ENCODE measurements at places on chromosomes 5 and 9.

- no peak for DNase-seq
Measured at GRCh38 chr9:136902259-136902821, 16.0 kb downstream of the TRAF2 start.

GRCh38 chr5:158875272-158875679, 224.4 kb downstream of the EBF1 start:
- no peak for DNase-seq

GRCh38 chr9:22037954-22038690, 29.0 kb upstream of the CDKN2B start:
- DNase-seq: no peak

DNA sequence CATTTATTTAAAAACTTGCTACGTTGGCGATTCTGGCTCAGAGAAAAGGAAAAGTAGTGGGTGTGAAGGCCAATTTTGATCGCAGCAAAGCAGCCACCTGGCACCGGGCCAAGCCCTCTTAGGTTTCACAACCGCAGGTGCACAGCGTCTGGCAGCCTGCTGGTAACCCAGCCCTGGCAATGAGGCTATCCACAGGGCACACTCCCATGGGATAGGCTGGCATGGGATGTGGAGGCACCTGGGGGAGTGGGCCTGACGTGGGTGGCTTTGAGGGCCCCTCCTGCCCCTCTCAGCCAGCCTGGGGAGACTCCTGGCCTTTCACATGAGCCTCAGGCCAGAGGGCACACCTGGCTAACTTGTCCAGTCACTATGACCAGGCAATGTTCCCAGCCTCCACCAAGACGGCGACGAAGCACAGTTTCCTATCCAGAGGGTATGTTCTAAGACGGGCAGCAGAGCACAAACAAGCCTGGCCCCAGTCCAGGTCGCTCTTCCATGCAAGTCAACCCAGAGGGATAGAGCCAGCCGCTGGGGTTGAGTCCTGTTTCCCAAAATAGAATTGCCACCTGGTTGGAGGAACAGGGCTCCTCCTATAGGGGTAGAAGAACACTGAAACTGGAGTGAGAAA, 19.0 kb downstream of the CMBL start:
- no peak for DNase-seq

- DNase-seq: no peak
Measured at GRCh38 chr9:98383758-98384157, 128.3 kb upstream of the TBC1D2 start.

DNA sequence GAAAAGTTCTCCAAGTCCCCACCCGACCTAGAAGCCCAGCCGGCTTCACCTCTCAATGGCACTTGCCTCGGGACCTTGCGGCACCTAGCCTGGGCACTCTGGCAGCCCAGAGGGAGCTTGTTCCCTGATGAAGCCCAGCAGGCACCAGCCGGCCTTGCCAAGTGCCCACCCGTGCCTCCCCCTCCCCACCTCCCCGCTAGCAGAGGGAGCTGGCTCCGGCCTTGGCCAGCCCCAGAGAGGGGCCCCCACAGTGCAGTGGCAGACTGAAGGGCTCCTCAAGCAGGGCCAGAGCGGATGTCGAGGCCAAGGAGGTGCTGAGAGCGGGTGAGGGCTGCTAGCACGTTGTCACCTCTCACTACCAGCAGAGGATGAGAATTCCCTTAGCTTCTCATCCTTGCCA, 37.6 kb upstream of the CAVIN4 start:
- no peak for DNase-seq

GRCh38 chr9:21443849-21444625, 3.8 kb downstream of the IFNA1 start:
- DNase-seq: no peak

- no peak for DNase-seq
Measured at GRCh38 chr5:121706686-121707085, 145.0 kb upstream of the FTMT start.

DNA sequence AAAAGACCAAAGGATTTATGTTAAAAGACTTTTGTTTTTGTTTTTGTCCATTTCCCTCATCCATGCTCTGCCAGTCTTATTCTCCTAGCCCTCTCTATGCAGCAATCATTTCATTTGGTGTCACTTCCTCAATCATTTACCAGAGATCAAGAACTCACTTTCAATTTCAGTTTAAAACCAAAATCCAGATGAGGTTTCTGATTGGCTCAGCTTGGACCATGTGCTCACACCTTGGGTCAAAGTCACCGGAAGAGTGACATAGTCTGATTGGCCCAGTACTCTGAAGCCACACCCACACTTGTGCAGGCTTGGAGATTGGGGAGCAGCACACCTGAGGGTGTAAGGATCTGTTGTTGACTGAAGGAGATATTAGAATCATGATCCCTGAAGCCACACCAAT, 79.6 kb downstream of the TLR4 start:
- DNase-seq: no peak

- DNase-seq: no peak
Measured at GRCh38 chr9:136474974-136475865, 7.6 kb downstream of the SEC16A start.

GRCh38 chr5:132829742-132830435, 558 bp downstream of the SHROOM1 start:
- DNase-seq: peak; percentile 84
